ENCODE measurements at places on chromosomes 7 and 10.

DNA sequence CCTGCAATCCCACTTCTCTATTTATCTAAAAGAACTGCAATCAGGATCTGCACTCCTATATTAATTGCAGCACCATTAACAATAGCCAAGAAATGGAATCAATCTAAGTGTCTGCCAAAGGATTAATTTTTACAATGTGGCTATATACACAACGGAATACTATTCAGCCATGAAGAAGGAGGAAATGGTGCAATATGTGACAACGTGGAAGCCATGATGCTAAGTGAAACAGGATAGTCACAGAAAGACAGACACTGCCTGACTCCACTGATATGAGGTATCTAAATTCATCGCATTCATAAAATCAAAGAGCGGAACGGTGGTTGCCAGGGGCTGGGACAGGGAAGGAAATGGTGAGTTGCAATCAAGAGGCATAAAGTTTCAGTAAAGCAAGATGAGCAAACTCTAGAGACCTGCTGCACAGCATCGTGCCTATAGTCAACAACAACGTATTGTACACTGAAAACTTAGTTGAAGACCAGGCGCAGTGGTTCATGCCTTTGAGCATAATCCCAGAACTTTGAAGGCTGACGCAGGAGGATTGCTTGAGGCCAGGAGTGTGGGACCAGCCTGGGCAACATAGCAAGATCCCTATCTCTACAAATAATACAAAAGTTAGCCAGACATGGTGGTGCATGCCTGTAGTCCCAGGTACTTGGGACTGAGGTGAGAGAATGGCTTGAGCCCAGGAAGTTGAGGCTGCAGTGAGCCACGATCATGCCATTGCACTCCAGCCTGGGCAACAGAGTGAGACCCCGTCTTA, 76.3 kb downstream of the FGFR2 start:
- DNase-seq = no peak

GRCh38 chr7:155227788-155228458, 69.8 kb upstream of the INSIG1 start:
- no peak for DNase-seq

GRCh38 chr7:1454542-1454941, 4.7 kb downstream of the MICALL2 start:
- no peak for DNase-seq

GRCh38 chr7:150356265-150356897, 12.2 kb upstream of the REPIN1 start:
- peak; percentile 49 for DNase-seq

DNA sequence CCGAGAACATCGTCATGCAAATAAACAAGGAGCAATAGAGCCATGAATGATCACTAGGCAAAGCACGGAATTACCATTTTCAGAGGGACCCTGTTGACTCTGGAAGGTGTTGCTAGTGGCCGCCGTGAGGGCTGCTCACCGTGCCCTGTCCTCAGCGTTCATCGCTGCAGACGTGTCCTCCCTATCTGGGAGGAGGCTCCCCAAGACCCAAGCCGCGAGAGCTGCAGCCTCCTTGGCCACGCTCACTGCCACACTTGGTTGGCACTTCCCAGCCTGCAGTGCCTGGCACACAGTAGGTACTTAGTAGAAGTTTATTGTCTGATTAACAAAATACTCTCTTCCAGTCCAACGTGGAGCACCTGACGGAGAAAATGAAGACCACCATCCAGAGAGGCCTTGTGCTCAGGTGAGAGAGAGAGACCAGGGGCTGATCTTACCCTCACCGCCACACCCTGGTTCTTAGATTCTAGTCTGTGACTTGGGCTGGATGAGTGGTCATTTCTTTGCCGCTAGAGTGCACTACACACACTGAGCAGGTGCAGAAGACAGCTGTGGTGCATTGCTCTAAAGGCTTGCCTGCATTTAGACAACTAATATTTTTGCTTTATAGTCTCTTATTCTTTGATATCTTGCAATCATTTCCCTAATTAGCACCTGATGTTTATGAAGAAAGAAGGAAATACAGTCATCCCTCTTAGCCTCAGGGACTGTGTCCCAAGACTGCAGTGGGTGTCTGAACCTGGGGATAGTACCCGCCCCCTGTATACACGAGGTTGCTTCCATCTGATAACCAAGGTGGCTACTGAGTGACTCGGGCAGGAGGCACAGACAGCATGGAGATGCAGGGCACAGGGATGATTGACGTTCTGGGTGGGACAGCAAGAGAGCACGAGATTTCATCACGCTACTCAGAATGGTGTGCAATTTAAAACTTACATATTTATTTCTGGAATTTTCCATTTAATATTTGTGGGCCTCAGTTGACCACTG, 40.3 kb downstream of the PITRM1 start:
- no peak for DNase-seq

DNA sequence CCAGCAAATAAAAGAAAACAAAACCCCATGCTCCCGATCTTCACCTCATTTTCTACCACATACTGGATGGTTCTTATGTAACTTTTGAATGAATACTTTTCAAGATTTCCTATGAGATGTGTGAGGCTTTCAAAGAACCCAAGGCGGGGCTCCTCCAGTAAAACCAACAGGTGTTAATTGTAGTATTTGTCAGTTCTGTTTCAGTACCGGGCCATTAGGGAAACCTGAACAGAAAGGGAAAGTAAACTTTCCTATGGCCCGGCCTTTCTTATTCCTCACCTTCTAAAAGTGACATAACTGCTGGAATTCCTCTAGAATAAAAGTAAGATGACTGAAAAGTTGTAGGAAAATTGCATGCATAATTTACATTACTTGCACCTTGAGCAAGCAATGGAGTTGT, 672.9 kb downstream of the MAGI2 start:
- DNase-seq = no peak
